ENCODE measurements at places on chromosomes 4 and X. TPM values are rescaled to one million over a fixed set of nuclear protein-coding genes. Genes with fewer than 3 reads are reported as not detected.

DNA sequence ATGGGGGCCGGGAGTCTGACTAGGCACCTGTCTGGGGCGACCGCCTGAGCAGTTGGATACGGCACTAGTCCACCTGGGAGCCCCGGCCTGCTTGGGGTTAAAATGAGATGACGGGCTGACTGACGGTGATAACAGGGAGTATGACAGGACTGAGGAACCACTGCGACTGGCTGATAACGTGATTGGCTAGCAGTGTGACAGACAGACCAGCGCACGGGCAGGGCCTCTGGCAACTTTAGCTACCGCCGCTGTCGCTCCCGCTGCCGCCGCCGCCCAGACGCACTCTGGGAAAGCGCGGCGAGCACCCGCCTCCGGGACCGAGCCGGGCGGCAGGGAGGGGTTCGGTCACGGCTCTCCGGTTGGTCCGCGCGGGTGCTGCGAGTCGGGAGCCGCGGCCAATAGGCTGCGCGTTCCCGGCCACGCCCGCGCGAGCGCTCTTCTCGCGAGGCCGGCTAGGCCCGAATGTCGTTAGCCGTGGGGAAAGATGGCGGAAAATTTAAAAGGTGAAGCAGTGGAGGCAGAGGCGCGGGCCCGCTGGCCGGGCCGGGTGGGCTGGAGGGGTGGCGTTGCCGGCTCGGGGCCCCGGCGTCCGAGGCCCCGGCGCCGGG, at the start of gene SUV39H1:
SUV39H1 (plus strand) TSS at position 434 of the 608 bp plus-strand sequence; CDS start at position 485, 51 bp downstream.
- DNase-seq = peak; percentile 65

DNA sequence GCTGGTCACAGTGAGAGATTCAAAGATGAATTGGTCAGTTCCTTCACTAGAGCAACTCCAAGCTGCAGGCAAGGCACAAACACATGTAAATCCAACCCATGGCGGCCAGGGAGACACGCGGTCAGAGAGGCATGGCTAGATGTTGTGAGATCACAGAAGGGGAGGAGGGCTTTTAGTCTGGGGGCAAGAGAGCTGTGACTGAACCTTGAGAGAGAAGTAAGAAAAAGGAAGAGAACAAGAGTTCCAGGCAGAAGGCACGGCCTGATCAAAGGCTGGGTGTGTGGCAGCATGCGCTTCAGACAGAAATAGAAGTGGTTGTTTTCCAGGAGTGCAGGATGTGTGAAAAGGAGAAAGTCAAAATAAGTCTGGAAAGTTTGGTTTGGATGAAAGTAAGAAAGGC, 15.9 kb downstream of the CCDC149 start:
- no peak for DNase-seq

The CSN1S1 gene
- total RNA-seq = not detected

- DNase-seq = no peak
Observed at GRCh38 chr4:42642845-42643615, 13.9 kb downstream of the ATP8A1 start.

The TMPRSS11E gene
- 0.41 TPM for total RNA-seq

The SPANXB1 gene
- total RNA-seq = not detected

The GPR82 gene
- not detected for total RNA-seq

The LINC00632 gene
- total RNA-seq = 318 TPM

DNA sequence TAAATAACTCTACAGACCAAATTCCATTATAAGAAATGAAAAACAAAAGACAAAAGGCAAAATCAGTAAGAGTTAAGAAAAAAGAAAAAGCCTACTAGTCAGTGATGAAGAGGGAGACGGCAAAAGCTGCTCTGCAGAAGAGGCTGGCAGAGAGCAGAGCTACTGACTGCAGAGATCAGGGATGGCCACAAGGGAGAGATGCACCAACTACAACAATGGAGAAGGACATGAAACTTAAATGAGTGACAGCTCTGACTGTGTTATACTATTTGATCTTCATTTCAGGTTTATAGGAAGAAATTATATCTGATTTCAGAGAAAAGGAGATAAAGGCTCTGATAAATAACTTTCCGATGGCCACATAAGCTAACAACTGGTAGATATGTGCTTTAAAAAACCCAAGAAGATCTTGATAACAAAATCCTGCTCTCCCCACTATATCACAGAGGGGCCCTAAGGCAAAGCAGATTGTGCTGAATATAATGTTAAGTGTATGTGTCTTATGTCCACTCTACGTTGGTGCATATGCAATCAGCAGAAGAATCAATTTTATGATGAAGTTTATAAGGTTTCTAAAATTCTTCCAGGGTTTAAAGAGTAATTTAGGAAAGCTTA, 58.4 kb upstream of the COX18 start:
- no peak for DNase-seq

GRCh38 chr4:151702256-151702655, 58.6 kb downstream of the GATB start:
- DNase-seq = no peak

DNA sequence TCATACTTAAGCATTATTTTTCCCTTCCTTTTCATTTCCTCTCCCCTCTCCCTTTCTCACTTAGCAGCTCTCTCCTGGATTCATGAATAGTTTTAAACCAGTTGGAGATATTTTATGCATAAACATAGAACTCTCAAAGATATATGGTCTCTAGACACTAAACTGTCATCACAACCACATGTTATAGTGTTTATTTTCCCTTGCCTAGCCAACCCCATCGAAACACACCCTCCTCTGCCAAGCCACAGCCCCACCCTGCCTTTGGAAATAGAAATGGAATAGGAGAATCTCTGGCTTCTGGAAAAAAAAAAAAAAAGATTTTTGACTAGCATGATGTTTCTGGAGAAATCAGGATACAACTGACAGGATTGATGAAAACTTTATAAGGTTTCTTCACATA, 64.8 kb upstream of the RBPJ start:
- DNase-seq = peak; percentile 20

- peak; percentile 53 for DNase-seq
Observed at GRCh38 chr4:76872556-76872955, 25.4 kb downstream of the SOWAHB start.

- peak; percentile 16 for DNase-seq
Observed at GRCh38 chrX:97215186-97215585, 331.5 kb downstream of the RPA4 start.

GRCh38 chr4:38385093-38386004, 278.6 kb upstream of the KLF3 start:
- peak; percentile 34 for DNase-seq

GRCh38 chr4:117596917-117597480, 437.3 kb upstream of the NDST3 start:
- DNase-seq = no peak

The USP26 gene
- not detected for total RNA-seq

- no peak for DNase-seq
Observed at GRCh38 chr4:6526156-6526555, 48.8 kb upstream of the MAN2B2 start.

The XAGE1A gene
- not detected for total RNA-seq

The SNCA gene
- total RNA-seq = 27.3 TPM

The BEX1 gene
- 16.6 TPM for total RNA-seq

The CT55 gene
- total RNA-seq = not detected

DNA sequence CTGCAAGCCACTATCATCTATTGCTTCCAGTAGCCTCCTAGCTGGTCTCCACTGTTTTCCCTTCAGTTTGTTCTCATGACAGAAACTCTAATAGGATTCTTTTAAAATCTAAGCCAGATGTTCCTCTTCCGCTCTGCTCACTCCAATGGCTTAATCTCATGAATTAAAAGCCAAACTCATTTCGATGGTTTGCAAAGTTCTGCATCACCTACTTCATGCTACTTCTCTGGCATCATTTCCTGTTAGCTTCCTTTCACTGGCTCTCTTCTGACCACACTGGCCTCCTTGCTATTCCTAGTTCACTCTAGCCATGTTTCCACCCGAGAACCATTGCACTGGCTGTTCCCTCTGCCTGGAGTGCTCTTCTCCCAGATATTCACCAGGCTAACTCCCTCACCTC, 102.0 kb upstream of the LSM6 start:
- DNase-seq = no peak

DNA sequence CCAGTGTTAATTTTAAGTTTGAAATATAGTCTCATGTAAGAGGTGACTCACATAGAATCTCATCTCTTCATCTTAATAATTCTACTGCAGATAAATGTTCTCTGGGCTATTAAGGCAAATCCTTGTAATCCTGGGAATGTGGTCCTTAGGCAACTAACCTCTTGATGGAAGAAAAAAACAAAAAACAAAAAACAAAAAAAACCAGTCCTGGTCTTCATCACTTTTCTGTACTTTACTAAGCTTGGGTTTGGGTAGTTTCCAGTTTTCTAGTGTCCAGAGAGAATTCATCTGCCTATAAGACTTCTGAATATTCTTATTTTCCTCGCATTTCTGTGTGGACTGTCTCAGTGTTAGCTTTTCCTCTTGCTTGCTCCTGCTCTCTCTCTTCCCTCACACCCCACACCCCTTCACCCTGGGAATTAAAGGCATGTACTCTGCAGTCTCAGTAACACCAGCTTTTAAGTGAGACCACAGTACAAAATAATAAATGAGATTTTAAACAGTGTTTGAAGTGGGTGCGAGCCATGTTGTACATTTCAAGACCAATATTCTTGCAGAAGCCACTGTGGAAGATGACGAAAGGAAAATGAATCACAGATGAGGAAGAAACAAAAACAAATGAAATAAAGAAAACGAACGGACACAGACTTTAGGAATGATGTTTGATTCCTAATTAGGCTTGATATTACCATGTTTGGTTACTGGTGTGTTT, 51.7 kb downstream of the HAND2 start:
- peak; percentile 85 for DNase-seq

GRCh38 chr4:44978020-44978419, 251.7 kb upstream of the GNPDA2 start:
- no peak for DNase-seq

- no peak for DNase-seq
Observed at GRCh38 chr4:141640696-141641095, 4.3 kb downstream of the IL15 start.

GRCh38 chr4:182928061-182928460, 10.9 kb upstream of the DCTD start:
- DNase-seq = no peak

The HADH gene
- 24.2 TPM for total RNA-seq

DNA sequence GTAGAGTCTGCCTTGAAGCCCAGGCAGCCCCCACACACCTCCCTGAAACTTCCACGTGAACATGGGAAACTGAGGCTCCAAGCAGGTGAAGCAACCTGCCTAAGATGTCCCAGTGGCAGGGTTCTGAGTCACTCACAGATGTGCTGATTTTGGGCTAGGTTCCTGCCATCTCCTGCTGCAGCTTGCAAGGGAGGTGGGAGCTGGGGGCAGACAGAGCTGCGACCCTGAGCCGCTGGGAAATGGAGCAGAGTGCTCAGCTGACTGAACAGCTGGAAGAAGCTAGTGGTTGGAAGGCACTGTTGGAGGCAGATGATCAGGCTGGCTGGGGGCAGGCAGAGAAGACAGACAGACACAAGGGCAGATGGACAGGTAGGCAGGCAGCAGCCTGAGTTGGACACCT, 3.6 kb upstream of the FATE1 start:
- no peak for DNase-seq

- DNase-seq = no peak
Observed at GRCh38 chr4:109629775-109630174, 69.7 kb downstream of the MCUB start.

Measured in astrocyte (in vitro differentiated cells and primary cell).